LHCN-M2 (cell line): ENCODE measurements at places on chromosomes 5 and 9. TPM values are rescaled to one million over a fixed set of nuclear protein-coding genes. Genes with fewer than 3 reads are reported as not detected.

SLC24A2 gene
- 0.06 TPM in 2 replicates for total RNA-seq

DDX4 gene
- total RNA-seq, result not detected in 2 replicates

MYMK gene
- total RNA-seq, result 0.63 TPM in 1 of 2 replicates, not detected in the other

C9orf57 gene
- not detected in 2 replicates for total RNA-seq

PTGDS gene
- total RNA-seq, result 2.0 TPM in 1 of 2 replicates, not detected in the other

HRCT1 gene
- total RNA-seq, result 1.5 and 2.1 TPM in 2 replicates

SNCAIP gene
- not detected in 2 replicates for total RNA-seq

OR1Q1 gene
- not detected in 2 replicates for total RNA-seq

TAF1L gene
- not detected in 2 replicates for total RNA-seq

PTGS1 gene
- total RNA-seq, result 1.7 TPM in 2 replicates

OGN gene
- not detected in 2 replicates for total RNA-seq

LPAR1 gene
- 47.5 and 56.8 TPM in 2 replicates for total RNA-seq

TMEM232 gene
- total RNA-seq, result 1.1 and 1.3 TPM in 2 replicates

C5orf58 gene
- total RNA-seq, result not detected in 2 replicates

DNAJA1 gene
- 179 and 196 TPM in 2 replicates for total RNA-seq

CENPH gene
- total RNA-seq, result 58.3 and 67.9 TPM in 2 replicates

GPR151 gene
- total RNA-seq, result not detected in 2 replicates

PCDH1 gene
- not detected in 2 replicates for total RNA-seq

SNX24 gene
- 16.9 and 17.4 TPM in 2 replicates for total RNA-seq
